T-helper 1 cell (primary cell): ENCODE measurements at places on chromosomes 6 and 20.

- DNase-seq = no peak
These were observed 887 bp upstream of the NSFL1C start for GRCh38 chr20:1467355-1468116.

DNA sequence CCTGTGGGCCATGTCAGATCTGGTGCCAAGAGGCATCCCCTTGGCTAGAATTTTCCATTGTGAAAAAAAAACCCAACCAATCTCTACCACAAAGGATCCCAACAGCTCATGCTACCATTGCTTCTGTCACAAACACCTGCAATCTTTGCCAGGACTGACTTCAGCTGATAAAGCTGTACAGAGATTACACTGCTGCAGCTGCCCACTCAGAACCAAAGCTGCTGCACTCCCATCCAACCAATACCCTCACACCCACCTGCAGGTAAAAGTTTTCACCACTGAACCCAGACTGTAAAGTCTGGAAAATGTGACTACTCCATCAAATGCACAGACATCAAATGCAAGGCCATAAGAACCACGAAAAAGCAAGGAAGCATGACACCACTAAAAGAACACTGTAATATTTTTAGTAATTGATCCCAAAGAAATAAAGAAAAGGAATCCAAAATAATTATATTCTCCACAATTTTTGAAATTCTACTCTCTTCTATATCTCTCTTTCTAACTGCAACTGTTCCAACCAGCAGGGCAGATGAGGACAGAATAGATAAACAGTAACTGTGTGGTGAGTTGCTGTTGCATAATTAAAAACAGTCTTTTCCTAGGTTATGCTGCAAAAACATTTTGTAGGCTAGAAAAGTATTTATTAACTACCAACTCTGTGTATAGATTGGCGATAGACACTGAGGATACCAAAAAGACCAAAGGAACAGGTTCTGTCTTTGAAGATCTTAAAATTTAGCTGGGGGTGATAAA, 128.0 kb upstream of the MCHR2 start:
- DNase-seq = no peak

DNA sequence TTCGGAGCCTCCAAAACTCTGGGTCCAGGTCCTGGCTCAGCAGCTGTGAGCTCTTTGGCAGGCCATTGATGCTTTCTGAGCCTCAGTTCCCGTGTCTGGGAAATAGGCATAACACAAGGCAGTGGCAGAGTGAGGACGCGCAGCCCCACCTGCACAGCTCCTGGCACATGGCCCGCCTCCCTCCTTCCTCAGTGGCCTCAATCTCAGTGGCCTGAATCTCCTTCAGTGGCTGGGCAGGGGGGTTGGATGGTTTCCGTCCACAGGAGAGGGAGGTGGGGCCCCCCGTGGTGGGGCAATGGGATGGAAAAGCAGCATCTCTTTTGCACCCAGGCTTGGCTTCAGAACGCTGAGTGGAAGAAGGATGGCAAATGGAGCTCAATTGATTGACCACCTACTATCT, 5.1 kb downstream of the RSPO4 start:
- no peak for DNase-seq

GRCh38 chr6:163416557-163417253, 2.2 kb downstream of the QKI start:
- DNase-seq = no peak

- no peak for DNase-seq
These were observed 569.8 kb downstream of the QKI start for GRCh38 chr6:163984124-163984936.
